NK-92 treated with Interleukin-12 subunit alpha and Interleukin-12 subunit beta, amount 100 ng/mL, for 24 hours (cell line): ENCODE measurements at places on chromosomes 2 and 18.

DNA sequence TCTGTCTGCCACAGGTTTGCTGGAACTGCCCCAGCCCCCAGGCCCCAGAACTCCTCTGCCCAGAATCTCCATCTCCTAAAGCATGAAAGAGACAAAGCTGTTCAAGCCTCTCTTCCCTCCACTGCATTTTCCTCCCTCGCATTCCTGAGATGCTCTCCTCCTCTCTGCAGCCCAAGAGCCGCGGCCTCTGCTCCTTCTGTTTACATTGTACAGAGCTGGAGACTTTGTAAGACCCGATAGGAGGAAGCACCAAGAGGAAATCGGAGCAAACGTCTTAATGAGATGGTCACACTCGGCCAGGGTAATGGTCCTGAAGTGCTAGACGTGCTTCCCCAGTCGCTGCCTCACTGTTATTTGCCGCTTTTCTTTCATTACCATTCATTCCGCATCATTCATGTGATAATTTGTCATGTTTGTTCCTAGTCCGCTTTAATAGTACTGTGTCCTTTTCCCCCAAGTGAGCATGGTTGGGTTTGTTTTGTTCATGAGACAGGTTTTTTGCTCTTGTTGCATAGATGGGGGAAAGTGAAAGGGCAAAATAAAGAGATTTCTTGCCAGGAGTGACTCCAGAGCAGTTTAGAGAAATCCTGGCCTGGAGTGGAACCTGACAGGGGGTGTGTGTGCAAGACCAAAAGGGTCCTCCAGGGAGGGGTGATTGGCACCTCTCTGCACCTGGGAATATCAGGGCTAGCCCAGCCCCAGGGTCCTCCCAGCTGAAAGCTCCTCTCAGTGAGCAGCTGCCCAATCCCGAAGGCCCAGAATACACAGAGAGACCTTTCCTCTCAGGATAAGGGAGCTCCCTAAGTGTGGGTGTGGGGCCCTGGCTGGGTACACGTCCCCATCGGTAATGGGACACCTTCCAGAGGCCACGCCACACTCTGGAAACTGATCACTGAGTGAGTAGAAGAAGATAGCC is 44.9 kb upstream of the ID2 start:
- DNase-seq = no peak

DNA sequence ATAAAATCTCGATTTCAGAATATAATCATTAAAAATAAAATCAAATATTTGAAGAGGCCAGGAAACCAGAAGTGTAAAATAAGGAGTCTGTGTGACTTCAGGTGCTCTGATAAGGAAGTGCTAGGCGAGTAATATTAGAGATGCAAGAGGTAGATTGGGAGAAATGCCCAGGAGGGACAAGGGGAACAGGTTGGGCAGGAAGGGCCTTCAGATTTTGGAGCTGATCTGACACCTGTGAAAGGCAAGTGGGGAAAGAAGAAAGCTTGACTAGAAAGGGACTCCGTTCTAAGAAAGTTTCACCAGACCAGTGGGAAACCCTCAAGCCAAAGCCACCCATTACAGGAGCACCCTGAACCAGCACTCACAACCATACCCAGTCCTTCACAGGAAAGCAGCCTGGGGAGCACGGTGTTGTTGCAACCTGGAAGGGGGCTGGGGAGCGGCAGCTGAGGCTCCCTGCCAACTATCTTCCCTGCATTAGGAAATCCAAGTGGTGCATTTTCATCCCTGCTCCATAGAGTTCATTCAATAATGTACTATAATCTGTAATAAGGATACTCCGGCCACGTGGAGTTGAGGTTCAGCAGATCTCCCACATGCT is 57.5 kb upstream of the GREB1L start:
- no peak for DNase-seq

- DNase-seq = no peak
These were observed 821 bp upstream of the EPHA4 start for GRCh38 chr2:221572821-221573429.

DNA sequence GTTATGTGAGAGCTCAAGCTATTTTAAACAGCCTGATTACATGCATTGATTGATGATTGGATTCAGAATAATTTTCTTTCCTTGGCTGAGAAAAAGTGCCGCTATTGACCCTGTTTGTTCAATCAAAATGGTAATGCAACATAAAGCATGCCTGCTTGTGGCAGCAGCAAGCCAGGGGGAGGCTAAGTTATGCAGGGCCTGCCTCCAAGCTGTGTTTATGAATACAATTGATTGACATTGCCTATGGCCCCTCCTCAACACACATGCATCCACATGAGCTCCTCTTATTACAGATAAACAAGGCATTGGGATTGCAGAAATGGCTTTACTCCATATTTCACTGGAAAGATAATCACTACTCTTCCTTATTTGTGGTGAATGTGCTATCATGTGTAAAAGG is 395.6 kb downstream of the TDRD15 start:
- DNase-seq = no peak

DNA sequence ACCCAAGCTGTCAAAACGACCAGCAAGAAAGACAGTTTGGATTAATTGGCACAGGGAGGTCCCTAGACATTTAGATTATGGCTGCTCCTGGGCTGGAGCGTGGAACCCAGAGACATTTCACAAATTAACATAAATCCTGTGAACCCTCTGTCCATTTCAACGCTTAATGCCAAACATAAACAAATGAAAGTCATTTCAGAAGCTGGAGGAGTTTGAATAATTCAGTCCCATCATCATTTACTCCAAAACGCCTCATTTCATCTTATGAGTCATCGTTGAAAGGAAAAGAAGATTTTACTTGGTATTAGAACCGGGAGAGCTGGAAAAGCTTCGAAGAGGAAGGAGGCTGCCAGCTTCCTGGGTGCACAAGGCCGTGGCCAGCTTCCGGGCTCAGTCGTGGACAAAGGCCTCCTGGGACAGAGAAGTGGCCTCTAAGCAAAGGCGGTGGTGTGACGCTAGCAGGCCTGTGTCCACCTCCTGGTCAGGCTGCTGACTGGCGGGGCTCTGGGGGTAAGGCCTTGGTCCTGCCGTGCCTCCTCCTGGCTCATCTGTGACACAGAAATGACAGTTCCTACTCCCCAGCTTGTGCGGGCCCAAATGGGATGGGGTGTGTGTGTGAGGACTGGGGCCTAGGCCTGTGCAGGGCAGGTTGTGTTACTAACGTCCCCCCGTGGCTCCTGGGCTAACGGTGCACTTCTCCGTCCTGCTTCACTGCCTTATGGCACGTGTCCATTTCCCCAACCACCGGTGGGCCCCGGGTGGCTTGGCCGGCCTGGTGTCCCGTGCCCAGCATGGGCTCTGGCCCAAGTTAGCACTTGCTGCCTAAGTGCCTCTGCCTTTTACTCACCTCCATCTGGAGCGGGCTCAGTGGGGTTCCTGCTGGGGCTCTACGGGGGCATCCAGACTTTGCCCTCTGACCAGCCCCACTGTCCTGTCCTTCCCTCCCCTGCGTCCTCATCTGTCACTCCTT is 71.6 kb downstream of the RRM2 start:
- DNase-seq = no peak

- DNase-seq = peak; percentile 8
These were observed 353.8 kb downstream of the RND3 start for GRCh38 chr2:150133623-150134022.

DNA sequence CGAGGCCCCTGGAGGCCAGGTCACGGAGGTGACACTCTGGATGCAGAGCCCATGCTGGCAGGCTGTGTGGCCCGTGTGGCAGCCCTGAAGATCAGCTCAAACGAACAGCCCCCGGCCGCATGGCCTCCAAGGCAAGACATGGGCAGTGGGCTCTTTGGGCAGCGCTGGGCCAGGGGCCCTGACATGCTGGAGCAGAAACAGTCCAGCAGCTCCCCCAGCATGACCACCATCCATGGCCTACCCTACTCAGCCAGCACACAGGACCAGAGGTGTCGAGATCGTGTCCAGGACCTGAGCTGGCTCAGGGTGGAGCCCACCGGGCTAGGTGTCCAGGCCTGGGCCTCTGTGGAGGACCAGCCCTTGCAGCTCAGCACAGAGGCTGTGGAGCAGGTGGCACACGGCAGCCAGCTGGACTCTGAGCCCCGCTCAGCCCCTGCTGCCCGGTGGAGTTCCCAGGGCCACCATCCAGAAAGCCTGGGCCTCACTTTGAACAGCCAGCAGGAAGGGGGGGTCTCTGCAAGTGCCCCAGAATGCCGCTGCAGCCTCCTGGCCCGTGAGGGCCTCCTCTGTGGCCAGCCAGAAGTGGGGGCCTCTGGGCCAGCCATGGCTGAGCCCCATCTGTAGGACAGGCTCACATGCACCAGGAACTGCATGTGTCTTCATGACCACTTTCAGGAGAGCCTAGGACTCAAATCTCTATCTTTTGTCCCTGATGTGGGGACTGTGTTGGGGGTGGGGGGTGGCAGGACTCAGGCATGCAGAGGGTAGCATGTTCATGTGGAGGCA is 8.9 kb downstream of the AMER3 start:
- no peak for DNase-seq

DNA sequence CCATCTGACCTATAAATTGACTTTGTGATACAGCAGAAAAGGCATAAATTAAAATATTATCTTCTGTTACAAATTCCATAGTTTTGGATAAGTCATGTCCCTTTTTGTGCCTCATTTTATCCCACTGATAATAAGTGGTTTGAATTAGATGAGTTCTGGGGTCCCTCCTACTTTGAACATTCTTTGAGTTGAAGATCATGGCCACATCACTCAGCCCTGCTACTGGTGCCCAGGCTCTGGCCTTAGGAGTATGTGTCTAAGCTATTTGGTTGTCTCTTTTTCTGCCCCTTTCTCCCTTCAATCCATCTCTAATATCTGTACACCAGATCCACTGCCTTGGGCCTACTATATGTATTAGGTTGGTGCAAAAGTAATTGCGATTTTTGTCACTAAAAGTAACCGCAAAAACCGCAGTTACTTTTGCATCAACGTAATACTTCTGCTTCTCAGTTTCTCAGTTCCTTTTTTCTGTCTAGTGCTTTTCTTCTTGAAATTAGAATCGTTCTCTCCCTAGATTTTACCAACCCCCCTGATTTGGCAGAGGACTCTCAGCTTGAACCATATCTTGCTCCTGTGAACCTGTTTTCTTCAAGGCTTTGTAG is 362.5 kb upstream of the TNP1 start:
- no peak for DNase-seq

- DNase-seq = no peak
These were observed 467.5 kb downstream of the FBXO15 start for GRCh38 chr18:73679941-73680712.

DNA sequence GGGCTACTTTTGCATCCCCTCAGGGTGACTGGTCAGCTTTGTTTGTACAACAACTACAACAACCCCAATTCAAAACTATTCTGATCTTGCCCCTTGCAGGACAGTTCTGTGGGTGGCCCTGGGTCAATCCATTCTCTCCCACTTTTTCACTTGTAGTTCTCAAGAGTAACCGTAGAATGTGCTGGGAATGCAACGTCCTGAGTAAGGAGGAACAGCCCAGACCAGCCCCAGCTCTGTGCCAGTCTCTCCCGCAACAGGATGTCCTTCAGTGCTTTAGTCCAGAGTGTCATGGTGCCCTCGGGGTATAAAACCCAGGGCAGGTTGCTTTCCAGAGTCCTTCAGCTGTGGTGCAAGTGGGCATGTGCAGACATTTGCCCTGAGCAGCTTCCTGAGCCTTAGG is 22.1 kb upstream of the TEX51 start:
- no peak for DNase-seq

DNA sequence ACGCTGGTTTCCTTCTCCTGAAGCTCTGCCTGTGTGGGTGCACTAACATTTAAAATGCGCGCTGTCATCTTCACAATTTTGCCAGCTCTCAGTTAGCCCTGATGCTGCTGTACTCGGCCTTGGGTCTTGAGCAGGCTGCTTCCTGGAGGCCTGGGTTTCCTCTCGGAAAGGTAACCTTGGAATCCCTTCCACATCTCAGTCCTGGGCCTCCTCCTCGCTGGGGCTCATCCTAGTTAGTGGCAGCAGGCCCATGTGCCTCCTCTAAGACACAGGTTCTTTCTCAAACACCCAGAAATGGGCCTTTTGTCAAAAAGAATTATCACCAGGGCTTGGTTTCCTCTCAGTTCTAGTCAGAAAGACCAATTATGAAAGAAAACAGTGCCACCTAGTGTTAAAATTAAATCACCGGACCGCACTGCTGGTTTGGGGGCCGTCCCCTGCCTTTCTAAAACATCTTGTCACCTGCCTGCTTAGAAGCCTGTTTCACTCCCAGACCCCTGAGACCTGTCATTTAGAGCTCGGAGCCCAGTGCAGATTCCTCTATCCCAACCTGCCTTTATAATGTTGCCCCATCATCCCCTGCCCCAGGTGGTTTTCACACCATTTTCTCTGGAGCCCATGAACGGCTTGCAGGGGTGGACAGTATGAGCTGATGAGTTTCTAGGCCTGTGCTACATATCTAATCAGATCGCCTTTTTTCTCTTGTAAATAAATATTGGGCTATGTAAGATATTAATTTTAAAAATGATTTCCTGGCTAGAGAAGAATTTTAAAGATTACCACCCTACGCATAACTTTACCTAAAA is 42.4 kb downstream of the HK2 start:
- DNase-seq = no peak

DNA sequence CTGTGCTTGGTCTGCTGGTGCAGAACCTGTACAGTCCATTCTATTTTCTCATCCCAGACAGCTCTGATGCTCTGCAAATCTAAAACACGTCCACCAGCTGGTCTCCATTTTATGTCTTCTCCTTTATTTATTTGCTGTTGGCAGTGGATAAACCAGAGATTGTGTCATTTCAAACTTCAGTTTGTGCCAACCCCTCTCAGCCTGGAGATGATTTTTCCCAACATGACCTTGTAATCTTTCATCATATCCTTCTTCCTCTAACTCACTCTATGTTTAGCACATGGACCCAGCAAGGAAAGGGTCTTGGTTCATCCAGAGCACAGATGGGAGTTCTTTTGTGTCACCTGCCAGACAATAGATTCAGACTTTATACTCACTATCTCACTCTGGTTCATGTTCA is 273.2 kb downstream of the MTX2 start:
- no peak for DNase-seq

GRCh38 chr18:39681061-39681460 is 2115.5 kb upstream of the CELF4 start:
- DNase-seq = no peak

- no peak for DNase-seq
These were observed 39.1 kb downstream of the ATOH8 start for GRCh38 chr2:85792783-85793441.

DNA sequence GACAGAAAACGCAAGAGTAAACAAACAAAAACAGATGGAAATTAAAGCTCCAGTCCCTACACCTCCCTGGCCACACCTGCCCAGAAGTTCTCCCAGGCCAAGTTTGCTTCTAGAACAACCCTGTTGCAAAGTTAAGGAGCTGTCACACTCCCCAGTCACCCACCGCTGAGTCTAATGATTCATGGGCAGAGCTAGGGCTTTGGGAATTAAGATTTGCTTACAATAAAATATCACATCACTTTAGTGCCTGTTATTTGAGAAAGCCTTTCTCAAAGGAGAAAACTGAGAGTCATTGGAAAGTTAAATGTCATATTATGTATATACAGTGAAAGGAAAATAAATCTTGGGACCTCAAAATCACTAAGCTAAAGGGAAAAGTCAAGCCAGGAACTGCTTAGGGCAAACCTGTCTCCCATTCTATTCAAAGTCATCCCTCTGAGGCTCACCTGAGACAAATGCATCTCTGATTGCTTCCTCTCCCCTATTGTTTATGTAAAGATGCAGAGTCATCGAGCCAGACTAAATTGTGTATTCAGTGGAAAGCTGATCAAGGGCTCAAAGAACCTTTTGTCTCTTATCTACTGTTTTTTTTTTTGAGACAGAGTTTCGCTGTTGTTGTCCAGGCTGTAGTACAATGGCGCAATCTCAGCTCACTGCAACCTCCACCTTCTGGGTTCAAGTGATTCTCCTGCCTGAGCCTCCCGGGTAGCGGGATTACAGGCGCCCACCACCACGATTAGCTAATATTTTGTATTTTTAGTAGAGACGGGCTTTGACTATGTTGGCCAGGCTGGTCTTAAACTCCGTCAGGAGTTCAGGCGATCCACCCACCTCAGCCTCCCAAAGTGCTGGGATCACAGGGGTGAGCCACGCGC is 2.8 kb downstream of the CRYGB start:
- no peak for DNase-seq
